ENCODE measurements at places on chromosomes 1 and 21.
A peak's percentile ranks its signal among the peaks of the same experiment; 100 is the strongest.

- peak; percentile 99 for DNase-seq
Measured at GRCh38 chr1:200351826-200352549, 57.8 kb downstream of the ZNF281 start.

- DNase-seq = no peak
Measured at GRCh38 chr1:116346943-116347673, 25.9 kb upstream of the ATP1A1 start.

- peak; percentile 17 for DNase-seq
Measured at GRCh38 chr21:34004974-34005373, 68.4 kb upstream of the MRPS6 start.

- DNase-seq = no peak
Measured at GRCh38 chr1:214187121-214187900, 93.6 kb upstream of the SMYD2 start.

GRCh38 chr1:89887713-89888112 is 66.9 kb downstream of the LRRC8D start:
- DNase-seq = no peak

DNA sequence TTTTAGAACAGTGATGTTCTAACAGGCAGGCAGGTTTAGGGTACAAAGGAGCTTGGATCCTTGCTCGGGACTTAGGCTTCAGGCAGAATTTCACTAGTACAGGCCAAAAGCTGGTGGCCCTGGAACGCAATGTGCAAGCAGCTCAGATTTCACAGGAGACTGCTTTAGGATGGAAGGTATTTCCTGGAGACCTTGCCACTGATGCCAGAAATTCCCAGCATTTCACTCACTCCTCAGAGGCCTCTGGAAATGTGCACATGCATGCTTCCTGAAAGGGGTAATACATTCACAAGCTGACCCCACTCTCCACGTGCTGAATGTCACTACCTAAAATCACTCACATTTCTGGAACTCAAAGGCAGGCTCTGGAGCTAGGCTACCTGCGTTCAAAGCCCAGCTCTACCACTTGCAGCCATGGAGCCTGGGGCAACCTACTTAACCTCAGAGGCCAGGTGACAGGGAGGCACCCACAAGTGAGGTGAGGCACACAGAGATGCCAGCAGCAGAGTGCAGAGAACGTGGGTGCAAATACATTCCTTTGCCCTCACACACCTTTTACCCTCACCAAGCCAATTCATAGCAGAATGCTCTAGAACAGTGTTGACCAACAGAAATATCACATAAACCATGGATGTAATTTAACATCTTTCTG is 56.5 kb downstream of the CDC7 start:
- no peak for DNase-seq

- DNase-seq = no peak
Measured at GRCh38 chr1:109241344-109241743, 8.0 kb upstream of the CELSR2 start.

DNA sequence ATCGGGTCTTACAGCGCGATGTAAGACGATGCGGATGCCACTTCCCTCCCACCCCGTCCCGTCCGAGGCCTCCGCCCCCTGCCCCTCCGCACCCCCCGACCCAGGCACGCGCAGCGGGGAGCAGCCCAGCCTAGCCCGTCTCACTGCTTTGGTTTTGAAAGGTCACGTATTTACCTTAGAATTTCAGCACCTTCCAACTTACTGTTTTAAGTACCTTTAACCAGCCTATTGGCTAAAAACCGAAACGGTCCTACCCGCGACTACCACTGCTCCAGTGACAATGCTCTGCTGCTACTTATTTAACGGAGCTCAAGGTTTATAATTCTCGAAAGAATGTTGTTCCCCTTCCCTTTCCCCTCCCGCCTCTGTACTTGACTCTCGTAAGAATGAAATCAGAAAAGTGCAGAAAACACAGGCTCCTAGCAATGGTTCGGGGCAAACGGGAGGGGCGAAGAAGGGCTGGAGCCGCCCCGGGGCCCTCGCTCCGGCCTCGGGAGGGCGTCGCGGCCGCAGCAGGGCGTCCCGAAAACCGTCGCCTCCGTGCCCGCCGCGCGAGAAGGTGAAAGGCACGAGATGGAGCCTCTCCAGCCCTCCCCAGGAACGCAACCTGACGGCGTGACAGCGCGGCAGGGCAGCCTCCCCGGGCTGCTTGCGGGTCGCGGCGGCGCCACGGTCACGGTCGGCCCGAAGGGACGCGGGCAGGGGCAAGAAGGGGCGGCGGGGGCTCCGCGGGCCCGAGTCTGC is 667 bp downstream of the TMEM50B start:
- peak; percentile 34 for DNase-seq
